Naive thymus-derived CD4-positive, alpha-beta T cell (primary cell): ENCODE measurements at places on chromosomes 4 and X. TPM values are rescaled to one million over a fixed set of nuclear protein-coding genes. Genes with fewer than 3 reads are reported as not detected.

The SPOCK3 gene
- not detected in 2 replicates for total RNA-seq

The HTN1 gene
- not detected for total RNA-seq

The RHOH gene
- total RNA-seq = 239 TPM

The TEC gene
- 5.8 TPM for total RNA-seq

The TEX13C gene
- not detected for total RNA-seq

The SHROOM3 gene
- total RNA-seq = not detected in 2 replicates

The HMX1 gene
- not detected for total RNA-seq

The SYN1 gene
- total RNA-seq = 0.65 TPM

The CXXC4 gene
- 0.42 TPM for total RNA-seq

The KLB gene
- total RNA-seq = not detected in 2 replicates

The RASL11B gene
- 0.41 TPM in 1 of 2 replicates, not detected in the other for total RNA-seq

The MAGEH1 gene
- total RNA-seq = 29.6 TPM

DNA sequence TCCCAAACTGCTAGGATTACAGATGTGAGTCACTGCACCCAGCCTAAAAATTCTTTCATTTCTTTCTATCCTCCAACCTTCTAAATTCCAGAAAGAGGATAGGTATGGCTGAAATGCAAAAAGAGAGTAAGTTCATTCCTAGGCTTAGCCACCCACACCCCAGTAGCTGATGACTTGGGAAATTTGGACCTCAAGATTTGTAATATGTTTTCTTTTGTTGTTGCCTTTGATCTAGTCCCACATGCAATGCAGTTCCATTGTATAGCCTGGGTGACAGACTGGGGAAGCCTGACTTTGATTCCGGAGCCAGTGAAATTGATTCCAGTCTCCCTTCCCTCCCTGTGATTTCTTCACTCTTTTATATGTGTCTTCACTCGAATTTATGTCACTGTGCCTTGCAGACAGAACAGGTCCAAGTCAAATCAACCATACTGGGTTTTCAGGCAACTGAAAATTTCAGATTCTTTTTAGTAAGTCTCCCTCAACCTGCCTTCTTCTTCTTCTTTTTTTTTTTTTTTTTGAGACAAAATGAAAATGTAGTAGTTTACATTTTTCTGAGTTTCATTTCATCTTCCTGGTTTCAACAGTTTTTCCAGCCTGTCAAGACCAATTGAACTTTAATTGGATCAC lies 176.2 kb upstream of the RBPJ start:
- H3K27me3 ChIP-seq = no peaks in the 10 kb centered on the region
- no peaks in the 10 kb centered on the region for H3K4me1 ChIP-seq
- H3K36me3 ChIP-seq = no peaks in the 10 kb centered on the region

- no peaks in the 10 kb centered on the region for H3K4me1 ChIP-seq
- no peak for DNase-seq
- no peaks in the 10 kb centered on the region for H3K27me3 ChIP-seq
- H3K36me3 ChIP-seq = no peaks in the 10 kb centered on the region
- no peak overlapping the region for H3K27ac ChIP-seq
Observed at GRCh38 chrX:69014200-69014599, 151.1 kb downstream of the PJA1 start.

GRCh38 chrX:1140236-1140681 lies 72.2 kb downstream of the CRLF2 start:
- H3K36me3 ChIP-seq = no peaks in the 10 kb centered on the region
- H3K4me3 ChIP-seq = no peak overlapping the region
- H3K27ac ChIP-seq = no peak overlapping the region
- H3K4me1 ChIP-seq = no peaks in the 10 kb centered on the region
- DNase-seq = no peak
- H3K27me3 ChIP-seq = no peaks in the 10 kb centered on the region

DNA sequence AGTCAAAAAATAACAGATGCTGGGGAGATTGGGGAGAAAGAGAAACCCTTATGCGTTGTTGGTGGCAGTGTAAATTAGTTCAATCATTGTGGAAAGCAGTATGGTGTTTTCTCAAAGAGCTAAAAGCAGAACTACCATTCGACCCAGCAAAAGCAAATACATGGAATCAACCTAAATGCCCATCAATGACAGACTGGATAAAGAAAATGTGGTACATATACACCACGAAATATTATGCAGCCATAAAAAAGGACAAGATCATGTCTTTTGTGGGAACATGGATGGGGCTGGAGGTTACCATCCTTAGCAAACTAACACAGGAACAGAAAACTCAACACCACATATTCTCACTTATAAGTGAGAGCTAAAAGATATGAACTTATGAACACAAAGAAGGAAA lies 188.9 kb downstream of the CAMK2D start:
- no peak overlapping the region for H3K27ac ChIP-seq
- DNase-seq = no peak
- no peaks in the 10 kb centered on the region for H3K27me3 ChIP-seq
- H3K4me1 ChIP-seq = peaks cover 16% of the 10 kb centered on the region
- H3K4me3 ChIP-seq = no peak overlapping the region
- H3K36me3 ChIP-seq = no peaks in the 10 kb centered on the region

GRCh38 chrX:5180135-5180741 lies 1048.4 kb downstream of the NLGN4X start:
- H3K4me3 ChIP-seq = no peak overlapping the region
- no peak for DNase-seq
- no peaks in the 10 kb centered on the region for H3K4me1 ChIP-seq

GRCh38 chr4:80112236-80112635 lies 39.2 kb upstream of the ANTXR2 start:
- H3K36me3 ChIP-seq = no peaks in the 10 kb centered on the region
- no peaks in the 10 kb centered on the region for H3K27me3 ChIP-seq
- DNase-seq = no peak
- no peaks in the 10 kb centered on the region for H3K4me1 ChIP-seq

- no peak for DNase-seq
- no peak overlapping the region for H3K4me3 ChIP-seq
- no peak overlapping the region for H3K27ac ChIP-seq
- no peaks in the 10 kb centered on the region for H3K36me3 ChIP-seq
- no peaks in the 10 kb centered on the region for H3K4me1 ChIP-seq
Observed at GRCh38 chr4:175106301-175106700, 188.1 kb downstream of the ADAM29 start.

- H3K4me1 ChIP-seq = no peaks in the 10 kb centered on the region
- no peak overlapping the region for H3K4me3 ChIP-seq
- no peaks in the 10 kb centered on the region for H3K27me3 ChIP-seq
- H3K36me3 ChIP-seq = no peaks in the 10 kb centered on the region
- DNase-seq = no peak
Observed at GRCh38 chr4:65265526-65265925, 404.8 kb downstream of the EPHA5 start.

DNA sequence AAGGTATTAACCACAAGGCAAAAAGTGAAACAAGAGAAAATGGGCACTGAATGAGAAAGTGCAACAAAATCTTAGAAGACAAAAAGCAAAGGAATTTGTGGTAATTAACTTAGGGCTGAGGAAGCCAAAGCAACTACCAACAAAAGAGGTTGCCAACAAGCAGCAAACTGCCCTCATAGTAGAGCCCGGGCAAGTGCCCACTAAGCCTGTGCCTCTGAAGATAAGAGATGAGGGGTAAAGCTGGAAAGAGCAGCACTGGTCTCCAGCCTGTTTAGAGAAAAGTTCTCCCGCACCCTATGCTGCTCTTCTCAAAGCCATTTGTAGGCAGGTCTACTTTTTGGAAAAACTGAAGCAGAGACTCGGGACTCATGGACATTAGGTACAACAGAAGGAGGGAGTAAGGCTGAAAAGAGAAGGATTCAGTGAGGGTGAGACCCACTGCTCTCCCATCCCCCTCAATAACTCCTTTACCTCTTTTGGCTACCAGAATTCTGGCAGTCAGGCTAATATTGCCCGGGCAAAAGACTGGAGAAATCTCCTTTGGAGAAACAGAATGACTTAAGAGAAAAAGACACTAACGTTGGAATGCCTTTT lies 29.6 kb upstream of the KCNE5 start:
- H3K27me3 ChIP-seq = no peaks in the 10 kb centered on the region
- no peaks in the 10 kb centered on the region for H3K4me1 ChIP-seq
- no peak for DNase-seq

DNA sequence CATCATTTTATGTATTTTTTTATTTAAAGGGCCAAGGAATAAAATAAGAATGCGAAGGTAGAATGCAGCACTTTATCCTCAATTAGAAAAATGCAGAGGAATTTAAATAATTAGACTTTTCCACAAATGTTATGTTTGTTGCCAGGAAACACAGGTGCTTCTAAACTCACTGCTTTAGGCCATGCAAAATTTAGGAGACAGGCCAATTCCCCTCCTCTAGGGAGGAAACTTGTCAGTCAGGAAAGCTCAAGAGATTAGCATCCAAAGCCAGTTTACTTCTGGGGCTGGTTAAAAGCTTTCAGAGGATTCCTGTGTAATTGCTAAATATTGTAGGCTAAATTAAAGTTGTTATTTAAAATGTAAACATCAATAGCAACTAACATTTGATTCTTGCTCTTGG lies 124.5 kb downstream of the DMD start:
- no peaks in the 10 kb centered on the region for H3K4me1 ChIP-seq
- no peak overlapping the region for H3K27ac ChIP-seq
- H3K27me3 ChIP-seq = no peaks in the 10 kb centered on the region
- H3K4me3 ChIP-seq = no peak overlapping the region

GRCh38 chr4:84907145-84907544 lies 59.3 kb downstream of the WDFY3 start:
- no peaks in the 10 kb centered on the region for H3K36me3 ChIP-seq
- no peak for DNase-seq
- no peaks in the 10 kb centered on the region for H3K4me1 ChIP-seq
- H3K4me3 ChIP-seq = no peak overlapping the region

GRCh38 chrX:103311399-103311780 lies 600 bp upstream of the BEX2 start:
- no peaks in the 10 kb centered on the region for H3K27me3 ChIP-seq
- H3K36me3 ChIP-seq = no peaks in the 10 kb centered on the region
- DNase-seq = no peak
- H3K27ac ChIP-seq = no peak overlapping the region
- no peak overlapping the region for H3K4me3 ChIP-seq

- H3K36me3 ChIP-seq = no peaks in the 10 kb centered on the region
- no peak within 1 kb of the TSS for H3K27ac ChIP-seq
- H3K4me3 ChIP-seq = no peak within 1 kb of the TSS
- no peaks in the 10 kb centered on the region for H3K27me3 ChIP-seq
- no peaks in the 10 kb centered on the region for H3K4me1 ChIP-seq
Observed at GRCh38 chr4:109912706-109913595, at the start of gene EGF. Gene EGF (plus strand): TSS chr4:109912883. CDS start chr4:109913336, 453 bp downstream.

DNA sequence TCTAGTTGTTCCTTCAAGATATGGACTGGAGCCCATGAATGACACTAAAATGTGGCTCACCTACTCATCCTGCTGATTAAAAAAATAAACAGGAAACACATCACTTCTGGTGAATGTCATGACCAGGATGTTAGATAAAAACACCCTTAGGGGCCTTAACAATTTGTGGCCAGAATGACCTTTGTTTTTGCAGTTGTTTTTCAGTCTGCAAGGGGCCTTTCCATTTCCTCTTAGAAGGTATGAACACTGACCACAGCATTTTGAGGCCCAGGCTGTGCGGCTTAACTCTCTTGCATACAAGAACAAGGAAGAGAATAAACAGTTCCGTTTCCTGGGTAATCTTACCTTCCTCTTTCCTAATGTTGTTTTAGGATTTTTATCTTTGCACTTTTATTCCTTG lies 113.2 kb downstream of the IL1RAPL2 start:
- no peak overlapping the region for H3K4me3 ChIP-seq
- no peak for DNase-seq
- H3K27me3 ChIP-seq = no peaks in the 10 kb centered on the region
- H3K36me3 ChIP-seq = no peaks in the 10 kb centered on the region
- H3K4me1 ChIP-seq = no peaks in the 10 kb centered on the region

GRCh38 chrX:1074755-1075154 lies 137.7 kb downstream of the CRLF2 start:
- no peaks in the 10 kb centered on the region for H3K4me1 ChIP-seq
- H3K4me3 ChIP-seq = no peak overlapping the region
- H3K36me3 ChIP-seq = no peaks in the 10 kb centered on the region
- no peak for DNase-seq

- H3K4me3 ChIP-seq = no peak overlapping the region
- no peaks in the 10 kb centered on the region for H3K4me1 ChIP-seq
- H3K27me3 ChIP-seq = no peaks in the 10 kb centered on the region
Observed at GRCh38 chr4:30866346-30866745, 146.2 kb downstream of the PCDH7 start.

GRCh38 chrX:92241249-92241648 lies 462.1 kb downstream of the PCDH11X start:
- DNase-seq = no peak
- no peaks in the 10 kb centered on the region for H3K27me3 ChIP-seq
- no peak overlapping the region for H3K4me3 ChIP-seq
- H3K27ac ChIP-seq = no peak overlapping the region
- H3K4me1 ChIP-seq = no peaks in the 10 kb centered on the region

GRCh38 chr4:157040405-157040804 lies 35.5 kb upstream of the GLRB start:
- no peak overlapping the region for H3K4me3 ChIP-seq
- no peaks in the 10 kb centered on the region for H3K27me3 ChIP-seq

DNA sequence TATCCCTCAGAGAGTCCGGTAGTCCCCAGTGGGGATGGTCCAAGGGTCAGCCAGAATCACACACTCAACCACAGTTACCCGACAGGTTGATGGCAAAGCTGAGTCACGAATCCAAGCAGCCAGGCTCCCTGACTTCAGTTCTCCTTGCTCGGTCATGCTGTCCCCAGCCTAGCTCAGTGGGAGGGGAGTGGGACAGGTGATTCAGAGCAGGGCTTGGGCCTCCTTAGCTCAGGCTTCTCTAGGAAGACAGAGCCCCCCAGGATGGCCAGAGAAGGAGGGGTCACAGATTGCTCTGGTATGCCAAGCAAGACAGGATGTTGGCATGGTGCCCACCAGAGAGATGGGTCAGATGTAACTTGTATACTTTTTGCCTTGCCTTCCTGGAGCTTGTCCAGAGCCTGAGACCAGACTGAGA lies 66.5 kb downstream of the EFNB1 start:
- no peaks in the 10 kb centered on the region for H3K27me3 ChIP-seq
- DNase-seq = no peak
- H3K4me3 ChIP-seq = no peak overlapping the region
- no peaks in the 10 kb centered on the region for H3K36me3 ChIP-seq
- H3K4me1 ChIP-seq = no peaks in the 10 kb centered on the region

DNA sequence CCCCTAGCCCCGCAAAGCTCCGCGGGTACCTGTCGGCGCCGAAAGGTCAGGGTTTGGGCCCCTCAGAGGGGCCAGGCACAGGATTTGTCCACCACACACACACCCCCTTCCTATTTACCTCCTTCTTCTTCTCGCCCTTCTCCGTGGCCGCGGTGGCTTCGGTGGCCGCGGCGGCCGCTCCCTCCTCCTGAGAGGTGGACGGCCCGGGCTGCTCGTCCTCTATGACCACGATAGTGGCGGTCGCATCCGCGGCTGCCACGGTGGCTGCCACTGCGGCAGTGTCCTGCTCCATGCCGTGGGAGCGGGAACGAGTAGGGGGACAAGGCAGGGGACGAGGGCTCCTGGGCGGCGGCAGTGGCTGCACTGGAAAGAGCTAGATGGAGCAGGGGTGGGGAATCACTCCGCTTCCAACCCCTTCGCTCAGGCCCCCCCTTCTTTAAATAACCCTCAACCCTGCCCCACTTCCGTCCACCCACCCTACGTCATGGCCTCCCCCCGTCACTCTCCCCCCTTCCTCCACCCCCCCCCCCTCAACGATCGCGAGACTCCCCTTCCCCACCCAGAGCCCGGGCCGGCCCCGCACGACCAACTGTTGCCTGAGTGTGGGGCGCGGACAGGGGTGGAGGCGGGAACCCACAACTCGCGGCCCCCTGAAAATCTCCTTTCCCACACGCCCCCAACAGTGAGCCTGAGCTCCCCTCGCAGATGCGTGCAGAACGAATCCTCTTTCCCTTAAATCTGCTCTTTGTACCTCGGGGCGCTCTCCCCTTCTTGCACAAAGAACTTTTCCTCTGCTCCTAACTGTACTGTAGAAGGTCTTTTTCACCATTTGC lies at the start of gene SMARCA1:
Gene SMARCA1 (minus strand): TSS at position 412 of the 833 bp plus-strand sequence. CDS start 120 bp downstream, at position 292.
- H3K27ac ChIP-seq = peak within 1 kb of the TSS; percentile 62
- DNase-seq = peak; percentile 12
- peak within 1 kb of the TSS; percentile 46 for H3K4me3 ChIP-seq
- no peaks in the 10 kb centered on the region for H3K27me3 ChIP-seq
- no peaks in the 10 kb centered on the region for H3K36me3 ChIP-seq
